ENCODE measurements at places on chromosomes 6 and 20. TPM values are rescaled to one million over a fixed set of nuclear protein-coding genes. Genes with fewer than 3 reads are reported as not detected.

Gene GTF2H4
- 19.1 TPM for total RNA-seq

- DNase-seq = no peak
Observed at GRCh38 chr6:152246554-152247337, 390.4 kb downstream of the SYNE1 start.

GRCh38 chr20:52800734-52801627 is 171.2 kb upstream of the TSHZ2 start:
- no peak for DNase-seq

- no peak for DNase-seq
Observed at GRCh38 chr6:151881231-151881630, 73.7 kb downstream of the ESR1 start.

- no peak for DNase-seq
Observed at GRCh38 chr6:136251394-136251793, 1.3 kb upstream of the MTFR2 start.

DNA sequence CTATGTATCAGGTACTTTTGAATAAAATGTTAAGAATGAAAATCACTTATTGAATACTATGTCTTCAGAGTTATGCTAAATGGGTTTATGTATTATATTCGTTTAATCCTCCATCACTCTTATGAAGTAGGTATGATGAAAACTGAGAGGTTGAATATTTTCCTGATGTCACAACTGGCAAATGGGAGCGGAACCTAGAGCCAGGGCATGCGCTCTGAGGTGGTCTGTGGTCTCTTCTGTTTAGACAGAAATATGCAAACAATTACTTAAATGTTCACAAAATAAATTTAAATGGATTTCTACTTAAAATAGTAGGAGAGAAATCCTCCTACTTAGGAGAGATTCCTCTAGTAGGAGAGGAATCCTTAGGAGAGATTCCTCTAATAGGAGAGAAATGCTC is 21.3 kb upstream of the UTRN start:
- DNase-seq = no peak

DNA sequence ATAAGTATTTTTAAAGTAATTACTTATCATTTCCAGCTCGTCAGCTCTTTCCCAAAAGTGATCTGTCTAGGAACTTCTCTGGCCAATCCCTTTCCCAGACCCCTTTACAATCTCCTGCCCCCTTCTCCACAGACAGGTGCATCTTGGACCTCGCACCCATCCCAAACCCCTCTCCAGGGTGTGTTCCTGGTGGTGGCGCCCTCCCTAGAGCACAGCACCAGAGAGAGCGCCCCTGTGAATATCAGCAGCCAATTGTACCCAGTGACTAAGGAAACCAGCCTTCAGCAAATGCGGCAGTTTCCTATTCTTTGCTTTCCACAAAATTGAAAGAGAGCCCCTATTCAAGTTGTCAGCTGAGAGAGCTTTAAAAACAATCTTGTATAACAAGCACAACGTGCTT is 157.7 kb downstream of the RNASET2 start:
- no peak for DNase-seq

- no peak for DNase-seq
Observed at GRCh38 chr6:49457771-49458170, 5.3 kb downstream of the MMUT start.

- DNase-seq = no peak
Observed at GRCh38 chr6:135870722-135871121, 19.2 kb downstream of the PDE7B start.

GRCh38 chr6:168310403-168310802 is 9.2 kb downstream of the DACT2 start:
- DNase-seq = no peak

DNA sequence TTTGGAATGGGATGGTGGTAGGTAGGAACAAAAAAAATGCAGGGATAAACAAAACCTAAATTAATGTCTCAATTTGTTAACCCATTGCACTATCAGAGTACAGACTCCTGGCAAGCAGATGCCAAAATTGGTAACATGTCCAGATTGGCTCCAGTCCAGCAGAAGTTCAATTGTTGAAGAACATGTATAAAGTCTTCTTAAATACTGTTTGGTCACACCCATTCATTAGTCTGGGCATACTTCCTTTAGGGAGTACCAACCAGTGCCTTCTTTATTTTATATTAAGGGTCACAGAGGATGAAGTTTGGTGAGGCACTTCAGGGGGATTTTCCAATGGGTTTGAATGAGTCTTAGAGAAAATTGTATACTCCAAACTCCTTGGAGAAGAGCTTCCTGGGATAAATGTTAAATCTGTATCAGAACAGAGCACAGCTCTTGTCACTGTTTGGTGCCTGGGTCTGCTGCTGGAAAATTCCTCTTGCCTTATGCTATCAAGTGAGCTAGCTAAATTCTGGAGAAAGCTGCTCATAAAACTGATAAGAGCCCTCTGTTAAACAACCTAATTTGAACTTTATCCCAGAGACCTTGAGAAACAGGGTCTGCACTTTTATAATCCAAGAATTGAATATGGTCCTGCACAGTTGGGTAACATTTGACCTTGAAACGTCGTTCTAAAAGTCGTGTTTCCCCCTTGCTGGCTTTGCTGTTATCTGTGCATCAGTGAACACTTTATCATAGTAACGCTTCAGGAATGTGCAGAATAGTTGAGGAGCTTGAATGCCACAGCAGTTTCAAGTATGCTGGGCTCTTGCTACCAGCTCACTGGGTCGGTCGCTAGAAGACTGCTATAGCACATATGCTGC is 334.1 kb upstream of the CITED2 start:
- DNase-seq = no peak

DNA sequence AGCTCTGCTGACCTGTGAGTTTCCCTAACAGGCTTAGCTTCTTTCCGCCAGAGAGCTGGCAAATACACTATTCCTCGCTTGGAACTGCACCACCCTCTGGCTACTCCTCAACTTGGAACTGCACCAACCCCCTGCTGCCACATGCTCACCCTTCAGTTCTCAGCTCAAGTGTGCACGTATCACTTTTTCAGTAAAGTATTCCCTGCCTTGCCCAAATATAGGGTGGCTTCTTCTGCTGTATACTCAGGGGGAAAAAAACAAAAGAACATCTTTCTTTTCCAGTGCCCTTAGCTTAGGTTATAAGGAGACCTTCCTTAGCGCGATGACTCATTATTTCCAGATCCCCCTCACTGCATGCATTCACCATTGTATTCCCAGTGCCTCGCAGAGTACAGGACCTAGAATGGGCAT is 21.2 kb downstream of the GNAS-AS1 start:
- peak; percentile 3 for DNase-seq

Data from Peyer's patch (tissue), 4 donors.